Stimulated activated CD8-positive, alpha-beta memory T cell treated with anti-CD3 and anti-CD28 coated beads, Interleukin-7, amount 100 ng/mL, for 48 hours (primary cell): ENCODE measurements at places on chromosomes 1 and 21.

DNA sequence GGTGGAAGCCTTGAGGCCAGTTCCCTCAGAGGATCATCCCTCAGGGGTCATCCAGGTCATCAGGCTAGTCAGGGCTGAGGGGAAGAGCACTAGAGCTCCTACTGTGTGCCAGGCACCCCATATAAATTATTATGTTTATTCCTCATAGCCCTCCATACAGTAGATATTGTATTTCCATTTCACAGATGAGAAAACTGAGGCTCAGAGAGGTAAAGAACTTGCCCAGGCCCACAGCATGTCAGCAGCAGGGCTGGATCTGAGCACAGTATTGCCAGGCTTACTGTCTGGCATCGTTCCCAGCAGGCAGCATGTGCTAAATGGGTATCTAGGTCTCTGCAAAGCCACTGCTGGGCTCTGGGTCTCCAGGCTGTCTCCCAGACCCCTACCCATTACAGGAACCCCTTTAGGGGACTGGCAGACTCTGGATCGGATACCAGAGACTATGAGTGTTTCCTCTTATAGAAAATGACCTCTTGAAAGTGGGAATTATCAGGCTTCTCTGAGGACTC is 153.3 kb downstream of the PTPRU start:
- no peak for DNase-seq

DNA sequence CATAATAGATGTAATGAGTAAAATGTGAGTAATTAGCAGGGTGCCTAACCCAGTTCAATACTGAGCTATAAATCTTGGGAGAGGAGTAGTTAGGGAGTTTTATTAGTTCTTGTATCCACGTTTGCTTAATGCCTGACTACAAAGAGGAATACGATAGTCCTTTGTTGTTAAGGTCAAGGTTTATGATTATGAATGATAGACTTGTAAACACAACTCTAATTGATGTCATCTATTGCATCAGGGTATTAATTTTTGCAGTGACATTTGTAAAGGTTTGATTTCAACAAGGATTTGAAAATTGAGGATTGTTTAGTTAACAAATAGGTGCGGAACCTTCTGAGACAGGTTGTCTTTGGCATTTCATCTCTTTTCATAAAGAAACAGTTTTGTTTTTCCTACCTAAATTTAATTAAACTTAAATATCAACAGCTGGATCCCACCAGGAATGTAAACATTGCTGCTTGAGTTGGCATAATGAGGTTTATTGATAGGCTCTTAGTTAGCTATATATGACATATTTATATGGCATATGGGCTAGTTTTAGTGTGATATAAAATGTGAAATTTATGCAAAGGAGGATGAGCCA is 9.7 kb downstream of the SOAT1 start:
- DNase-seq = no peak

DNA sequence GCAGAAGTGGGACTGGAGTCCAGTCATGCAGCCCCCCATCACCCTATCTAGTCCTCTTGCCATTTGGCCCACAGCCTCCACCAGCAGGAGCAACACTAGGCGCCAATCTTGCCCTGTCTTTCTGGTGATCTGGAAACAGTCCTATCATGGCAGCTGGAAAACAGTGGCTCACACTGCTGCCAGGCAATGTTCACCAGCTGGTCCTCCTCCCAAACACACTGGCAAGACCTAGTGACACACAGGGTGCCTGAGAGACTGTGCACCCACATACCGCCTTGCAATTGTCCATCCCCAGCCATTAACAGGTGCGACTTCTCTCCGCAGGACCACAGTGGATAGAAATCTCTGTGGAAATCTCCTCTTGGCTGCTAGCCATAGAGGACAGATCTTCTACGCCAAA is 105.5 kb downstream of the HIVEP3 start:
- no peak for DNase-seq

GRCh38 chr1:55503663-55504305 is 288.6 kb upstream of the USP24 start:
- DNase-seq = no peak

- no peak for DNase-seq
These were observed 12.3 kb downstream of the OBSCN start for GRCh38 chr1:228219962-228220780.

GRCh38 chr21:33998402-33998801 is 75.0 kb upstream of the MRPS6 start:
- no peak for DNase-seq

DNA sequence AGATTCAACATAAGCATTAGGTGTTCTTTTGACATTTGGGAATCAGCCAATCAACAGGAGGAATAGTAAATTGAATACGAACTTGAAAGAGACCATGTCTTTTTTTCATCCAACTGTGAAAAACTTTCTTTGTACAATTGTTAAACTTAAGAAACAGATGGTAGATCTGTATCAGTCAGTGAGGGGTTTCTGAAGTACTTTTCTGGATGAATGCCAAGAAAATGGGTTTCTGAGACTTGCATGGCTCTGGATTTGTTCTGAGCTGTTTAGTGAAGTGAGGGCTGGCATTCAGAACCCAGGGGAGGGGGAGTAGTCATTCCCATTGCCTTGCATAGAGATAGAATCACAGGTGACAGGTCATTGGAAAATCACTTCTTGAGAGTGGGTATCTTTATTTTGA is 37.4 kb downstream of the PTPRC start:
- no peak for DNase-seq

- no peak for DNase-seq
These were observed 3.4 kb downstream of the HMGN1 start for GRCh38 chr21:39345440-39345839.

- no peak for DNase-seq
These were observed 90.8 kb upstream of the CCDC190 start for GRCh38 chr1:162951553-162952315.

DNA sequence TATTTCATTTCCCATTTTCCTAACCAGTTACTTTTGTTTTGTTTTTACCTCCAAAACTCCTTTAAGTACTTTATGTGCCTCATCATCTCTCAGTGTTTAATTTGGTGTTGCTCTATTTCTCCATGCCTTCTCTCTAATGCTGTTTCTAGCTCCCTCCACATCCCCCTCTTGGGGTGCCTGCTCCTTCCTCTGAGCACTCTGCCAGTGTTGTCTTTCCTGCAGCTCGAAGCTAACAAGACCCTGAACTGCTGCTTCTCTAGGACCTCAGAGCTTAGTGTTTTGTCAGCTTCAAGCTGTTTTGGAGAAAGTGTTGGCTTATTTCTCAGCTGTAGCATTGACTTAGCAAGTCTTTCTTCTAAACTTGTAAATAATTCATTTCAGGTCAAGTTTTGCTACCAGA is 290.6 kb downstream of the DPYD start:
- DNase-seq = no peak
